NCI-H2171 (cell line): ENCODE measurements at places on chromosomes 5 and 9.

DNA sequence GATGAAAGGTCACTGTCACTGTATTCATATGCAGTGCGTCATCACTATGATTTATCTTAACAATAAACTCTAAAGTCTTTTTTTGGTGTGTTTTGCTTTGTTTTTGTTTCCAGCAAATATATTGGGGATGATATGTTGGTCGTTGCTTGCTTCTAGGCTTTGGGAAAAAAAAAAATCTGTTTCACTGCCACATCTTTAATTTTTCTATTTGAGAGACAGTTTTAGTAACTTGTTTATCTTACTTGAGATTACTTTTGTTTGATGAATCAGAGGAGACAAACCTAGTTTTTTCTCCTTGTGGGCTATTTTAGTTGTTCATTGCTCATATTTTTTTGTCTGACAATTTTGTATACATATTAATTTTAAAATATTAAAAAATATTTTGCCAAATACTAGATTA lies 19.4 kb downstream of the CWC27 start:
- DNase-seq = no peak

DNA sequence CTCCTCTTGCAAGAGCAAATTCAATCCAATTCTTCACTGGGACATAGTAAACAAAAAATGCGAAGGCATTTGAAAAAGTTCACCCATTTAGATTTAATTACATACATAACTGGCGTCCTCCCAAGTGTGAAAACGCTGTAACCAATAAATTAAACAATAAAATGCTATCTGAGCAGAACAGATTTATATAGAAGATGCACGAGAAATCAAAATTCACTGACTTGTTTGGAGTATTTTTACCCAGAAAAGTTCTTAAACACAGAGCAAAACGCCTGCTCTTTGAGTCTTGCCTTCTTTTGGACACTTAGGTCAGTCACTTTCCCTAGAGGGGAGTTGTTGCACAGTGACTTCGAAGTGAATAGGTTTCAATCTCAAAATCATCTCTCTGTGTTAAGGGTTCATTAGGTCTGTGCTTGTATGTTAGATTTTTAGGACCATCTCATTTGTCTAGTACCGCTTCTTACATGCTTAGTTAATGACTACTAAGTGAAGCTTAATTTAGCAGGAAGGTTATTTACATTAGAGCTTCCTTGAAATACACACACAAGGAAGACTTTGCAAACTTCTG lies 1.9 kb downstream of the ALDH1A1 start:
- DNase-seq = no peak

DNA sequence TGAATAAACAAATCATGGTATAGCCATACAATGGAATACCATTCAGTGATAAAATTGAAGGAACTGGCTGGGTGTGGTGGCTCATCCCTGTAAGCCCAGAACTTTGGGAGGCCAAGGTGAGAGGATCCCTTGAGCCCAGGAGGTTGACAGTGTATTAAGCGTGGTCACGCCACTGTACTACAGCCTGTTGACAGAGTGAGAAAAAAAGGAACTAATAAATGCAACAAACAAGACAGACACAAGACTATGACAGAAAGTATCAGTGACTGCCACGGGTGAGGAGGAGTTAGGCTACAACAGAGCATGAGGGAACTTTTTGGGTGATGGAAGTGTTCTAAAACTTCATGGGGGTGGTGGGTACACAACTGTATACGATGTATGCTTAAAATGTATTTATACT lies 2.2 kb downstream of the FNIP1 start:
- no peak for DNase-seq

- DNase-seq = no peak
These were observed 375 bp upstream of the C5orf24 start for GRCh38 chr5:134845335-134845851.

- no peak for DNase-seq
These were observed 6.1 kb upstream of the UBLCP1 start for GRCh38 chr5:159257007-159257406.
